CD4-positive, alpha-beta memory T cell (primary cell): ENCODE measurements at places on chromosomes 5 and 9. TPM values are rescaled to one million over a fixed set of nuclear protein-coding genes. Genes with fewer than 3 reads are reported as not detected.

Gene PCDHB16
- not detected for total RNA-seq

Gene CDH10
- not detected for total RNA-seq

Gene STPG3
- total RNA-seq, result not detected

Gene SLCO4C1
- 0.23 TPM for total RNA-seq

Gene C5orf63
- 17.9 TPM for total RNA-seq
